CD4-positive, CD25-positive, alpha-beta regulatory T cell (primary cell): ENCODE measurements at places on chromosomes 2 and 18.

- DNase-seq = no peak
Observed at GRCh38 chr2:118249531-118249930, 161.3 kb downstream of the INSIG2 start.

DNA sequence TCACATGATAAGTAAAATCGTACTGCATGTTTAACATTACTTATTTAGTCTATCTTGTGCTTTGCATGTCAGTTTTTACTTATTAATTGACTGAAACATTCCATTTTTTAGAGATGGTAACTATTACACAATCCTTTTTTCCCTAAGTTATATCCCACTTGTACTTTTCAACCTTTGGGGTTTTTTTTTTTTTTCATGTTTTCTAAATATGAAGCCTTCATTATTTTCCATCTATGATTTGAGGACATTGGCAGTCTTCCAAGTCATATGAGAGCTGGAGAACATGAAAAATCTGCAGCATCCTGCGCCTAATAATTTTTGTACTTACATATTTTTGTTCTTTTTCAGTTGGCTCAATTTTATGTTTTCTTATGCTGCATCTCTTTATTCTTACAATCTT is 113.9 kb downstream of the MYO1B start:
- DNase-seq = no peak

GRCh38 chr2:29238497-29238896 is 123.3 kb downstream of the CLIP4 start:
- no peak for DNase-seq

- no peak for DNase-seq
Observed at GRCh38 chr2:62822549-62822948, 117.0 kb downstream of the EHBP1 start.

GRCh38 chr2:212845941-212846340 is 305.5 kb downstream of the IKZF2 start:
- no peak for DNase-seq

- no peak for DNase-seq
Observed at GRCh38 chr2:383888-384287, 96.0 kb upstream of the ALKAL2 start.

DNA sequence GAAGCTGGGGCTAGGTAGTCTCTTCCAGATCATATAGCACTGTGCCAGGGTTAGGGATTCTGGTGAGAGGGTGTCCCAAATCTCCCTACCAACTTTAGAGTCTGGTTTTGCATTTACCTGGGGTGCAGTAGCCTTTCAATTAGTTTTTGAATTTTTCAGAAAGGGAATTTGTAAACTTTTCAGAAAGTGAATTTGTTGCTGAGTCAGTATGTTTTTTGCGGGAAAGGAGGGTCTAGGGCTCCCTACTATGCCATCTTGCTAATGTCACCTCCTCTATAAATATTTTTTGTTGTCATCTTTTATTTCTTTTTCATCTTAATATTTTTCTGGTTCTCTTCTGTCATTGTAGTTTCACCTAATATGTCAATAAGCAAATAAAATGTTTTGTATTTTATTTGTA is 95.8 kb upstream of the FAM98A start:
- DNase-seq = no peak

DNA sequence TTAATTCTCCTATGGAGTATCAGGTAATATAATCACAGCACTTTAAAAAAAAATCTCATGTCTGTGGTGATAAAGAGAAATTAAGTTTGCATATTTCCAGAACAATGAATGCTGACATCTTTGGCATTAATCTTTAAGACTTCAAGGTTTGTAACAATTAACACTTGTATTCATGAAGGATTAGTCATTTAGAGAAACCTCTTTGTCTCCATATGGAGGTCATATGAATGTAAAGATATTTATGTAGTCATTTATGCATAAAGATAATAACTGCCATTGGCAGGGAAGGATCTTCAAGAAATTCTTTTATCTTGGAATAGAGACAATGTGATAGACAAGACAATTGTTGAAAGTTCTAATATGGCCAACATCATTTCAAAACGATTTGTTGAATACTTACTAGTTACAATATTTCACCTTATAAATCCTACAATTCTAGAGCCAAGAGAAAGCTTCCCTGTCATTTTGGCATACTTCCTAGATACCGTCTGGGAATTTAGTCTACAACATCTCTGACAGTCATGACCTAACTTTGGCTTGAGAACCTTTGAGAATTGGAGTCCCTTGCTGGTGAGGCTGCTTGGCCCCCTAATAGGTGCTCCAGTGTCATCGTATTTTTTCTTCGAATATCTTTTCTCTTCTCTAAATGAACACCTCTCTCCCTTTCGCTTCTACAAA is 33.6 kb downstream of the RASGRP3 start:
- no peak for DNase-seq
